Cortex of kidney (tissue), 1 donor: ENCODE measurements at places on chromosomes 2 and 18.

DNA sequence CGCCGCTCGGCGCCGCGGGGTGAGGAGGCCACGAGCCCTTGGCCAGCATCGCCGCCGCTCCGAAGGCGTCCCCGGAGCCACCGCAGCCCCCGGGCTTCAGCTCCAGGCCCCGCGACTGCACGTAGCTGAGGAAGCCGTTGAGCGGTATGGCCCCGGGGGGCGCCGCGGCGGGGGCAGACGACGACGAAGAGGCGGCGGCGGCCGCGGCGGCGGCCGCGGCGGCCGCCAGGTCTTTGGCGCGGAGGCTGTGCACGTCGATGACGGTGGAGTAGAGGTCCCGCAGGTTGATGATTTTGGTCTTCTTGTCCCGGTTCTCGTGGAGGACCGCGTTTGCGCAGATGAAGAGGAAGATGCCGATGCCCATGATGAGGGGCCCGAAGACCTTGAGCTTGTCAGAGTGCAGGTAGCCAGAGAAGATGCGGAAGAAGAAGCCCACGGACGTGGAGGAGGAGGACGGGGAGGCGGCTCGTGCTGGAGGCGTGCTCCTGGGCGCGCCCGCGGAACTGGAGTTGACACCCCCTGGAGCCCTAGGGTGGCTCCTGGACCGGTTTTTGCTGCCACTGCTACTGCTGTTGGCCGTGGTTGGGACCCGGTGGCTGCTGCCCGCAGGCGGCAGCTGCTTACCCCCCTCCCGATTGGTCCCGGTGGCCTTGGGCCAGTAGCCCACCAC is 4.0 kb downstream of the TMEM200C start:
- no peak for DNase-seq

DNA sequence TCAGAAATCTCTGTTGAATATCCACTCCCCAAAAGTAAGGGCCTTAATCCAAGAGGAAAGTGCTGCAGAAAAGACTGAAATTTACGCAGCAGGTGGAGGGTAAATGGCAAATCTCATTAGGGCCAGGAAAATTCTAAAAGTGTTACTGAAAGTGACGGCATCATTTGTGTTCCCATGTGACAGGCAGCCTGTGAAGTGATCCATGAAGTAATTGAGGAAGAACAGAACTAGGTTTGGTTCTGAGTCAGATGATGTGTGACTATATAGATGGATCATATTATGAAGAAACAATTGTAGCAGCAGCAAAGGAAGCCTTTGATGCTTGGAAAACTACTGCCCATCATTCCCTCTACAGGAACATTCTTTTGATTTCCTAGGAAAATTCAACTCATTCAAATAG is 401.2 kb downstream of the TGIF1 start:
- no peak for DNase-seq

DNA sequence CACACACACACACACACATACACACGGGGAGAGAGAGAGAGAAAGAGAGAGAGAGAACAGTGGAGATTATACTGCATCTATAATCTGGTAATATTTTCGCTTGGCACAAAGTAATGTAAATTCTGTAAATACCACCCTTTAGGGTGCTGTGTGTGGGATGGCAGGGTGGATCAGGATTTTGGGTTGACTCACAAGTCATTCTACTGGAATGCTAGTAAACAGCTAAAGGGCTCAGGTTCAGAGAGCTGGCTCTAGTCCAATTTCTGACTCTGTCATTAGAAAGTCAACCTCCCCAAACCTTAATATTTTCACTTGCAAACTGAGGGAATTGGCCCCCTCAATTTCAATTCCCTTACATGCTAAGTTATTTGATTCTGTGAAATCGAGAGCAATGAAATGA is 308.3 kb downstream of the TSN start:
- DNase-seq, result no peak

DNA sequence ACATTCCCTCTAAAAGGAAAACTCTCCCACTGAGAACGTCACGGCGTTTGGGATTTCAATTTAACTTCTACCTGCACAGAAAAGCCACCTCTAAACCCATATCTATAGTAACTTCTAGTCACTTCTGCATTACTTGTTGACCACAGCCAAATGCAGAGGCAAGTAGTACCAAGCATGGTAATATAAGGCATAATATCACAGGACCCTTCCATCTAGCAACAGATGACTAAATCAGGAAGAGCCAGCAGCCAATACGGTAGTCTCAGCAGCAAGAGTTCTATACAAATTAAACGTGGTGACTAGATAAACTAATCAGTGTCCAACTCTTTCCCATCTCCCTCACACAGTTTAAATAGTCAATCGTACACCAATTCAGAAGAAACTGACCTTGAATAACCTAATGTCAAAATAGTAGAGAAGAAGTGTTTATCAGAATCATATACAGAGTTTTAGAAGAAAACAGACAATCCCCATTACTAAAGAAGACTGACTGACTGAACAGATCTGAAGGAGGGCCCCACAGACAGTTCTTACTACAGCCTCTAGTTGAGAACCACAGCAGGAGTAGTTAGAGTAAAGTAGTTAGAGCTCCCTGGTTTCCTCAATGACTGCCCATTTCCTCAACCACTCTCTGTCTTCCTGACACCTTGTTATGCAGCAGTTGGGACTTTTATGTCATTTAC is 30.0 kb downstream of the MEMO1 start:
- DNase-seq, result no peak

GRCh38 chr2:101850991-101851390 is 140.8 kb upstream of the IL1R2 start:
- DNase-seq, result no peak

DNA sequence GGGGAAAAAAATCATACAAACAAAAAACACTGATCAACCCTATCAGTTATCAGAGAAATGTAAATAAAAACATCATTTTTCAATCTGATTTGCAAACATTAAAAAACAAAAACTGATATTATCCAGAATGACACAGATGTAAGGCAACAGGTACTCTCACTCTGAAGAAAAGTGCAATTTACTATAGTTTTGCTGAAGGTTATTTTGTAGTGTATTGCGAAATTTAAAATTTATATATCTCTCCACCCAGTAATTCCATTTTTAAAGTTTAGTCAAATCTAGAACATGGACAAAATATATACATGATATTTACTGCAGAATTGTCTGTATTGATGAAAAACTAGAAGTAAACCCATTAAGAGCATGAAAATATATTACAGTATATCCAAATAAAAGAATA is 79.8 kb downstream of the TRAPPC8 start:
- DNase-seq, result no peak

GRCh38 chr2:40654346-40654745 is 202.5 kb upstream of the SLC8A1 start:
- DNase-seq, result no peak

DNA sequence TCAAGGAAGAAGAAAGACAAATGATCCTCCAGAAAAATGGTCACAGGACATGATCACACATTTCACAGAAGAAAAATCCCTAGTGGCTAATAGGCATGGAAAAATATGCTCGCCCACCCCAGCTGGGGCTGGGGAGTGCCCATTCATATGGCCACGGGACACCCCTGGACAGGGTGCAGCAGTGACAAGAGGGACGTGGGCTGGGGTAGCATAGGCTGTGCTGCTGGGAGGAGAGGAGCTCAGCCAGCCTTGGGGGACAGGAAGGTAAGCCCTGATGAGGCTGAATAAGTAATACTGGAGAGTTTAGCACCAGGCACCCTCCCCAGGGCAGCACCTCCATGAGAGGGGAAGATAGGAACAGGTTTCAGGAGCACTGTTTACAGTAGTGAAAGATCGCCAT is 254.9 kb upstream of the HS6ST1 start:
- DNase-seq, result no peak

- no peak for DNase-seq
Observed at GRCh38 chr2:96601382-96602292, 36.5 kb downstream of the KANSL3 start.

DNA sequence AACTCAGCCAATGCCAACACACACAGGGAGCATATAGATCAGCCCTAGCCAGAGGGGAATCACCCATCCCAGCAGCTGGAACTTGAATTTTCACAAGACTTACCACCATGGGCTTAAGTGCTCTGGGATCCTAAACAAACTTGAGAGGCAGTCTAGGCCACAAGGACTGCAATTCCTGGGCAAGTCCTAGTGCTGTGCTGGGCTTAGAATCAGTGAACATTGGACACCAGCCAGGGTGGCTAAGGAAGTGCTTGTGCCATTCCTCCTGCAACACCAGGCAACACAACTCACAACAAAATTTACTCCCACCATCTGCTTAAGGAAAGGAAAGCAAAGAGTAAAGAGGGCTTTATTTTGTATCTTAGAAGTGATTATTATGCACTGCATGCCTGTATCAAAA is 38.9 kb downstream of the SRD5A2 start:
- no peak for DNase-seq

DNA sequence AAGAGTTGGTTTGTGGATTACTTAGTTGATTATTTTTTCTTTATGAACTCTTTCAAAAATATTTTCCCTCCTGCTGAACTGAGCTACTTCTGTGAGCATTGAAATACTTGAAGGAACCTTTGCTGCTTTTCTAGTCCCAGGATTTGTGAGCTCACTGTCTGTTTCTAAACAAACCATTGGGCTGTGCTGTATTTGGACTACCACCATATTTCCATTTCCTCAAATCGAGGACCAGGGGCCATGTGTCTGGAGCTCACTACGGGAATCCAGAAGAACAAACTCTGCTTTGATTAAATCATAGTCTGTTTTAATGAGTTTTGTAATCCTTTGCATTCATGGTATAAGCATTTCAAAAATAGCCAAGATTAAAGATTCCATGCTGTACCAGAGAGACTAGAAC is 1.3 kb downstream of the MRPL33 start:
- no peak for DNase-seq

DNA sequence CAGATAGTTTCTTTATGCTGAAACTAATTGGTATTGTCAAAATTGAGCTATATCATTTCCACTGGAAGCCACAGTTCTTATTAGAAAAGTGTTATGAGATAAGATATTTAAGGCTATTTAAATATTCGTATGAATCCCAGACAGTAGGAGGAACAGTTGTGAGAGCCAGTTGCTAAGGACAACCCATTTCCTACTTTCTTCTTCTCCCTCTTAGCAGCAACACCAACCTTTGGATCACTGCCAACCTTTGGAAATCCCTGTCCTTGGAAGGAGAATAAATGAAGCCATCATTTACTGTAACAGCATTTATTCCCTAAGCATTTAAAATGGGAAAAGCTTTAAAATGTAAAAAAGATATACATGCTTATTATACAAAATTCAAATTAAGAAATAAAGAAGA is 85.8 kb downstream of the PLCL1 start:
- DNase-seq, result no peak

GRCh38 chr2:191311627-191312026 is 66.4 kb downstream of the MYO1B start:
- no peak for DNase-seq
